NCI-H1105 treated with DMSO at 0.1 percent for 48 hours (cell line): ENCODE measurements at places on chromosomes 13 and 19.

GRCh38 chr13:110380359-110381028 is 73.4 kb downstream of the COL4A2 start:
- DNase-seq, result no peak

DNA sequence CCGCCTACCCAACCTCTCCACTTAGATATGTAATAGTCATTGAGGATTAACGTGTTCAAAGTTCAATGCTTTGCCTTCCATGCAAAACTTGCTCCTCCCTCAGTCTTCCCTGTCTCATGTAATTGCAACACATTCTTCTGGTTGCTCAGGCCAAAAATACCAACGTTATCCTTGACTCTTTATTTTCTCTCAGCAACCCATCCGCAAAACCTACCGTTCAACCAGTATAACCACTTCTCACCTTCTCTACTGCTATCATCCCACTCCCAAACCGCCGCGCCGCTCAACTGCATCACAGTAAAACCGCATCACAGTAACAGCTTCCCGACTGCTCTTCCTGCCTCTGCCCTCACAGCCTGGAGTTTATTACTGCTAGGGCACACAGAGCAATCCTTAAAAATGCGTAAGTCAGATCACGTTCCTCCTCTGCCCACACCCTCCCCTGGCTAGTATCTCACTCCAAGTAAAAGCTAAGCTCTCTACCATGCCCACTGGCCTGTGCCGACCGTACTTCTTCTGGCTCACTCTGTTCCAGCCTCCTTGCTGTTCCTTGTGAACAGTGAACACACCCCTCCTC is 8.2 kb downstream of the MTIF3 start:
- no peak for DNase-seq

DNA sequence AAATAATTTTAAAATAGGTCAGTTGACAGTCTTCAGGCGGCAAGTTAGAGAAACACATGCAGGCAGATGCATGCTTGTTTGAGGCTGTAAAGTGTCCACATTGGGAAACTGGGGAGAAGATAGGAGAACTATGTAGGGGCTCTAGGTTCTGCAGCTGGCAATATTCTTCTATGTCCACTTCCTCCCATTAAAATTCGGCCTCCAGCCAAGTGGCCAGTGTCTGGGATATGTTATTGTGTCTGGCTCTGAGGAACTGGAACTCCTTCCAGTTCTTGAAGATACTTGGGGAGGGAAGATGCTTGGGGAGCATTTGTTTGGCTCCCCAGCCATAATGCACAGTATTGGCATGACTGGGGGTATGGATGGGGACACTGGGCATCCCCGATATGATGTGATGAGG is 20.9 kb upstream of the KLF2 start:
- no peak for DNase-seq

- DNase-seq, result no peak
These were observed 16.4 kb downstream of the PEPD start for GRCh38 chr19:33505148-33505547.

GRCh38 chr13:30711375-30711774 is 24.0 kb upstream of the ALOX5AP start:
- no peak for DNase-seq
